ENCODE measurements at places on chromosomes 3 and 15.

DNA sequence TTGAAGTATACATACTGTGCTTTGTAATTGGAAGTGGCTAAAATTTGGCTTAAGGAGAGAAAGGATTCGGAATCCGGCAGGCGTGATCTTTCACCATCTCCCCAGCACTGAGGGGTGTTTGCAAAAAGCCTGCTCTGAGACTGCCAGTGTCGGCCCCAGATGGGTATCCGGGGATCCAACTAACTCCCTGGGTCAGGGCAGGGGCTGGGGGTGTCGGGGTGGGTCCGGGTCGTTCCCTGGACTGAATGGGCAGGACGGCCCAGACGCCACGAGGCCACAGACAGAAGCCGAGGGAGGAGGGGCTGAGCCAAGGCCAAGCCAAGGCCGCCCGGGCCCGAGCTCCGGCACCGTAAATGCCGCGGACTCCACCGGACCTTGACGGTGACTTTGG lies 349 bp downstream of the PPIB start:
- DNase-seq: no peak

DNA sequence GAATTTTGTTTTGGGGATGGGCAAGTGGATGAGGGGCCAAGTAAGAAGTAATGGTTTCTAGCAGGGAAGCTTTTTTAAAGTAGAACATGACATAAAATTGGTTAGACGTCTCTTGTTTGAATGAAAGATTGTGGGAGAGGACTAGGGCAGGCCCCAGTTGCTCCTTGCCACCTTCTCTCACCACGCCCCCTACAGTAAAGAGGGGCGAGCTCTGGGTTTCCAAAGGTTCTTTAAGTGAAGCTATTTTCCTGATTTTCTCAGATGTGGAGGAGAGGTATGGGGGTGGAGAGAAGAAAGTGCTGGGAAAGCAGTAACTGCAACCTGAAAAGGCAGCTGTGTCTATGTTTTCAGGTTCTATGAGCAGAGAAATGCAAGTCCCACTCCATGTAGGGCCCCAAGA lies 32.6 kb upstream of the SKIL start:
- no peak for DNase-seq

DNA sequence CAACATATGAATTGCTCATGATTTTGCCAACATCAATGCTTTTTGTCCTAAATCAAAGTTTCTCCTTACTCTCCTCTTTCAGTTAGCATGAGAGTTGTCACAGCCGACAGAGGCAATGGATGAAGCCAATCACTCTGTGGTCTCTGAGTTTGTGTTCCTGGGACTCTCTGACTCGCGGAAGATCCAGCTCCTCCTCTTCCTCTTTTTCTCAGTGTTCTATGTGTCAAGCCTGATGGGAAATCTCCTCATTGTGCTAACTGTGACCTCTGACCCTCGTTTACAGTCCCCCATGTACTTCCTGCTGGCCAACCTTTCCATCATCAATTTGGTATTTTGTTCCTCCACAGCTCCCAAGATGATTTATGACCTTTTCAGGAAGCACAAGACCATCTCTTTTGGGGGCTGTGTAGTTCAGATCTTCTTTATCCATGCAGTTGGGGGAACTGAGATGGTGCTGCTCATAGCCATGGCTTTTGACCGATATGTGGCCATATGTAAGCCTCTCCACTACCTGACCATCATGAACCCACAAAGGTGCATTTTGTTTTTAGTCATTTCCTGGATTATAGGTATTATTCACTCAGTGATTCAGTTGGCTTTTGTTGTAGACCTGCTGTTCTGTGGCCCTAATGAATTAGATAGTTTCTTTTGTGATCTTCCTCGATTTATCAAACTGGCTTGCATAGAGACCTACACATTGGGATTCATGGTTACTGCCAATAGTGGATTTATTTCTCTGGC lies 2.5 kb downstream of the OR4F6 start:
- DNase-seq: no peak

DNA sequence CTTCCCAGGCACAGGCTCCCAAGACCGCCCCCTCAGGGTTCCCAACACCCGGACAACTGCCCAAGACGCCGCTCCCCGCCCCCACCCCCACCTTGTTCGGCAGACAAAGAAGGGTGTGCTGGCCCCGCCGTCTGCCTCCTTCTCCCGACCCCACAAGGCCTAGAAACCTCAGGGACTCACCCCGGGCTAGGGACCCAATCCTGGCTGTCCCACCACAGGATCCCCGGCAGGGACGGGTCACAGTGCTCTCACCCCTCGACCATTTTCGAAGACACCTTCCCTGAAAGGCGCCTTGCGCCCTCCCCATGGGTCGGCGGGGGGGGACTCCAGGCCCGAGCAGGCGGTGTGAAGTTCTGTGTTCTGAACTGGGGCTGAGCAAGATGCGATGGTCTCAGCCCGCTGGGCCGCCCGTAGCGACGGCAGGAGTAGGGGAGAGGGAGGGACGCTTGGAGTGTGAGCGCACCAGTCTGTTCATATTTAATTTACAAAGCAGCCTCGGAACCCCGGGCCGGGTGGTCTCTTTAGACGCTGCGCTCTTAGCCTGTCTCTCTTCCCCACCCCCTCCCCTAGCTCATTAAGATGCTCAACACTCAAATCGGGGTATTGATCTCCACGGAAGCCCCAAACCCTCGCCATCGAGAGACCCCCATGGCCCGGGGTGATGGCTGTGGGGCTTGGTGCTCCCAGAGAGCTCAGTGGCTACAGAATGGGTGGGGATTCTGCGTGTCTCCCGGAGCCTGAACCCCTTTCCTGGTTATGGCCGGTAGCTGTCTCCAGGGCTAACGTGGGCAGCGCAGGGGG lies 1.4 kb upstream of the ISLR2 start:
- DNase-seq: no peak

DNA sequence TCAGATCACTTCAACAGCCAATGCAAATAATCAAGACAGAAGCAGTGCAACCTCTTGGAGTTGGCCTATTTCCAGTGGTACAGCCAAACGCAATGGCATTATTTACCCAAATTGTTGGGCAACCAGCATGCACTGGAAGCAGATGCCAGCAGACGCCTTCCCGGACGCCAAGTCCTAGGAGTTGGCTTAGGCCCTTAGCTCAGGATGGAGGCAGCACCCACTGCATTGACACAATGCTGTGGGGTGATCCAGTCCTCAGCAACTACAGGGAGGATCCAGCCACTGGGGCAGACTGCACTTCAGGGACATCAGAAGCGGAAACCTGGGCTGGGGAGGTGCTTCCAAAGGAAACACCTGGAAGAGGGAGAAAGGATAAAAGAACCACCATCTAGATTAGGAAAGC lies 290.4 kb downstream of the FAM43A start:
- DNase-seq: peak; percentile 83

DNA sequence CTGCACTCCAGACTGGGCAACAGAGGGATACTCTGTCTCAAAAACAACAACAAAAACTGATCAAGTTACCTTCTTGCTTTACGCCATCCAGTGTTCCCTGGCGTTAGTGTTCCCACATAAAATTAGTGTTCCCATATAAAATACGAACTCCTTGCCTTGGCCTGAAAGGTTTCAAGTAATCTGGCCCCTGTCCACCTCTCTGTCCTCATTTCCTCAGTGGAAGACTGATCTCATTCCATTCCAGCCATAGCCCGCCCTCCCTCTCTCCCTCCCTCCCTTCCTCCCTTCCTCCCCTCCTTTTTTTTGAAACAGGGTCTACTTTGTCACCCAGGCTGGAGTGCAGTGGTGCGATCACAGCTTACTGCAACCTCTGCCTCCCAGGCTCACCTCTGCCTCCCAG lies 2.8 kb upstream of the CAND2 start:
- DNase-seq: no peak

GRCh38 chr3:192371870-192372400 lies 355.4 kb downstream of the FGF12 start:
- no peak for DNase-seq

- DNase-seq: no peak
Measured at GRCh38 chr3:56424885-56425284, 43.4 kb downstream of the ERC2 start.

- no peak for DNase-seq
Measured at GRCh38 chr15:100022391-100022790, 289.2 kb upstream of the LYSMD4 start.

DNA sequence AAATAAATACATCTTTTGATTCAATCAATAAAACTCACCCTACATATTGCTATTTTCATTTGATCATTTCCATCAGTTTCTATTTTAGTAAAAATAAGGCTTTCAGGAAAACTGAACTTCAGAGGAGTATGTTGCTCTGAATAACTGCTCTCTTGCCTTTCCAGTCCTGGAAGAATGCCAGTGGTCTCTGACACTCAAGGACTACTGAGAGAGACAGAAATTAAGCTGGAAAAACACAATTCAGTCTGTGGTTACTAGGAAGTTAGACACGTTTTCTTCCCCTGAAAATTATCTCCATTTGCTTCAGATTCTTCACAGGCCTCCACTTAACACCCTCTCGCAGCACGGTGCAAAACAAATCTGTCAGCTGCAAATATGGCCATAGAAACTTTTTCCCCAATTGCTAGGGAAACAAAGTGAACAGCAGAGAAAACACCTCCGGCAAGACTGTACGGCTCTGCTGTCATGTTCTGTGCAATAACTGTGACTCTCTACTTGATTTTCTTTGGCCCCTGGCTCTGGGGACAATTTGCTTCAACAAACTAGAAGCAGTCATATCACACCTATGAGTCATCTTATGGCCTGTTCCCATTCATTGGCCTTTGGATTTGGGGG lies 353.0 kb downstream of the MAGI1 start:
- DNase-seq: peak; percentile 66

- no peak for DNase-seq
Measured at GRCh38 chr3:129429080-129429451, 630 bp upstream of the EFCAB12 start.
